ENCODE measurements at places on chromosomes 13 and 19.
A peak's percentile ranks its signal among the peaks of the same experiment; 100 is the strongest.

- no peak for DNase-seq
Observed at GRCh38 chr19:39083983-39084731, at the start of gene ACP7. ACP7 (plus strand) TSS chr19:39084368; CDS start chr19:39085270, 902 bp downstream.

DNA sequence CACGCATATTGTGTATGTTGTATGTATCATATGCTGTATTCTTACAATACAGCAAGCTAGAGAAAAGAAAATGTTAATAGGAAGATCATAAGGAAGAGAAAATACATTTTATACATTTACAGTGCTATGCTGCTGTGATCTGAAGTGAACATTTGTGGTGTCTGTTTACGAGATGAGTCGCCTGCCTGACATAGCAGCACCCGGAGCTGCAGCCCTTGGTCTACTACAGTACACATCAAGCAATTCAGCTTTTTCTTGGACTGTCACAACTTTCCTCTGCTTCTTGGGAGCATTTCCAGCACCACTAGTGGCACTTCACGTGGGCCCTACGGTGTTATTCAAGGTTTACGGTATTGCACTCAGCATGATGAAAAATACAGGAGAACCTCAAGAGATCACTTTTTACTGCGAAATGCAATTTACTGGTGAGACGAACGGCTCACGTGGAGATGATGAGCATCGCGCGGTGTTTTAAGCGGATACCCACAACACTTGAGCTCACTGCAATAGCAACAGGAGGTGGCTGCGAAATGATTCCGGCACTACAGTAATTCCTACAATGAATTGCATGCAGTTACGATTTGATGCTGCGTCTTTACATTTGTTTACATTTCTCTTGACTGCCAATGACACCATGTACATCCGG, 308.4 kb downstream of the FGF9 start:
- DNase-seq: no peak

DNA sequence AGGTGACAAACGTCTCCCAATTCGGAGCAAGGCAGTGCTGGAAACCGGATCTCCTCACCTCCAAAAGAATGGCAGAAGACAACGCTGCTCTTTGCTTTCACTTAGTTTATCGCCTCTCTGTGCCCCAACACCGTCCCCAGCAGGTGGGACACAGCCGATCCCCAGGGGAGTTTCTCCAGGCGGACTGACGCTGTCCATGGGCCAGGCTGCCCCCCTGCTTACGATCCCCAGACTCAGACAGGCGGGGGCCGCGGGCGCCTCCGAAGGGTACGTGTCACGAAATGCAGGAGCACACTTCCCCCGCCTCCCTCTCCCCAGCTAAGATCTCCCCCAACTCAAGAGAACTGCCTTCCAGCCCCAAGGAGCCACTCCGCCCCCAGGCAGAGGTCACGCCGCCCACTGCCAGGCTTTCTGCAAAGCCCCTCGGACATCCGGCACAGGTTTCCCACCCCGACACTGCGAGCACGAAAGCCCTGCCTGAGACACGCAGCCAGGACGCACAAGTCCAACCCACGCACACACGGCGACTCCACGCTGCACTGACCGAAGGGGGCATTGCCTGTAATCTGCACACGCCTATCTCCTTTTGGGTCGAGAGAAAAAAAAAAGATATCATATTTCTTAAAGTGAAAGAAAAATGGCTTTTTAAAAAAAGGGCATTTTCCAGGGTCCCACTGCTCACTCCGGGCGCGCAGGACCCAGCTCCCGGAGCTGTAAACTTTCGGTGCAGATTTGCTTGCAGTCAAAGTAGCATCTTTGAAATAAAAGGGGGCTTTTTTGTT, 2.0 kb downstream of the SPRY2 start:
- DNase-seq: peak; percentile 56

DNA sequence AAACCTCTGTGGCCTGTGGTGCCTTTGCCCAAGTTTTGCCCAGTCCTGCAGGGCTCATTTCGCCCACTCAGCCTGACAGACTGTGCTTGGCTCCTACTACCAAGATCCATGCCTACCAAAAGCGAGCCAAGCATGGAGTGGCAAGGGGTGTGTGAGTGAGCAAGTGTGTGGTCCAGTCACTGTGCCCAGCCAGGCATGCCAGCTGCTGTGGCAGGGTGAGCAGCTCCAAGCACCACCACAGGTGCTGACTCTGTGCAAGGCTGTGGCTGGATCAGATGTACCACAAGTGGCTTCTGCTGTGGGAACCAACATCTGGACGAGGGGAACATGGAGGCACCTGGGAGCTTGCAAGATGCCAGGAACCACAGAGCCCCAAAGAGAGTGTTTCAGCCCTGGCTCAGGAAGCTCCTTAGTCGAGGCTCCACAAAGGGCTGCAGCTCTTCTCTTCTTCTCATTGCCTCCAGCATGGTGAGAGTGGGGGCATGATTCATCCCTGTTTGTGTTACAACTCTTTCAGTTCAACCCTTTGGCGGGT, 1564.2 kb upstream of the MIR17HG start:
- no peak for DNase-seq

DNA sequence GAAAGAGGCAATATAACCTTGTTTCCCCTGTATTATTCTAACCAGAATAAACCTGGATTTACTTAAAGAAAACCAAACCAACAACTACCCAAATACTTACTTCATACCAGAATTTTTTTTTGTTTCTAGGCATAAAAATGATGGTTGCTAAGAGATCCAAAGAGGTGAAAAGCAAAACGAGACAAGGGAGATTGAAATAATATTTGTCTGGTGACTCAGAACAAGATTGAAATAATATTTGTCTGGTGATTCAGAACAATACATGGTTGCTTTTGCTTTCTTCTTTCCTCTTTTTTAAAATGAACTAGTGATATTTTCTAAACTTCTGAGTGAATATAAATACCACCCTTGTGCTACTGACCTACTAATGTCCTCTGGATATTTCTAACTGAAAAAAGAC, 592.9 kb downstream of the KCTD12 start:
- no peak for DNase-seq

- no peak for DNase-seq
Observed at GRCh38 chr19:45781214-45782161, 802 bp downstream of the DMPK start.

DNA sequence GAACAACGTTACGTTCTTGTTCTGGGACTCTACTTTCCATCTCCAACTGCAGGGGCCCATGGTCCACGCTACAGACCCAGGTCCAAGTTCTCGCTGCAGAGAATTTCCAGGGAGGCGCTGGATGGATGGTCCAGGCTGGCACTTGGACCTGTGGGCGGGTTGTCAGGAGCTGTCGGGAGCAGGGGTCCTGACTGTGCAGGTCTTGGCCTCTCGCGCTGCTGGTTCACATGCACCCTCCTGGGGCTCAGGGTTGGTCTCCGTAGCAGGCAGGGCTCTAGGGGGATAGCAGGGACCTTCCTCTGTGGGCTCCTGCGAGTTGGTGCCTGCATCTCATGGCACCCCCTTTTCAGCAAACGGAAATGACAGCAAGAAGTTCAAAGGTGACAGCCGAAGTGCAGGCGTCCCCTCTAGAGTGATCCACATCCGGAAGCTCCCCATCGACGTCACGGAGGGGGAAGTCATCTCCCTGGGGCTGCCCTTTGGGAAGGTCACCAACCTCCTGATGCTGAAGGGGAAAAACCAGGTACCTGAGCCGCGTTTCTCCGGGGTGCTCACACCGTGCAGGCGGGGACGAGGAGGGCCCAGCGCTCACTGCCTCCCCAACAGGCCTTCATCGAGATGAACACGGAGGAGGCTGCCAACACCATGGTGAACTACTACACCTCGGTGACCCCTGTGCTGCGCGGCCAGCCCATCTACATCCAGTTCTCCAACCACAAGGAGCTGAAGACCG, 6.6 kb downstream of the PTBP1 start:
- DNase-seq: no peak

- no peak for DNase-seq
Observed at GRCh38 chr13:102688306-102688973, 6.4 kb downstream of the METTL21C start.

GRCh38 chr19:11061952-11062351, 27.3 kb upstream of the LDLR start:
- no peak for DNase-seq

DNA sequence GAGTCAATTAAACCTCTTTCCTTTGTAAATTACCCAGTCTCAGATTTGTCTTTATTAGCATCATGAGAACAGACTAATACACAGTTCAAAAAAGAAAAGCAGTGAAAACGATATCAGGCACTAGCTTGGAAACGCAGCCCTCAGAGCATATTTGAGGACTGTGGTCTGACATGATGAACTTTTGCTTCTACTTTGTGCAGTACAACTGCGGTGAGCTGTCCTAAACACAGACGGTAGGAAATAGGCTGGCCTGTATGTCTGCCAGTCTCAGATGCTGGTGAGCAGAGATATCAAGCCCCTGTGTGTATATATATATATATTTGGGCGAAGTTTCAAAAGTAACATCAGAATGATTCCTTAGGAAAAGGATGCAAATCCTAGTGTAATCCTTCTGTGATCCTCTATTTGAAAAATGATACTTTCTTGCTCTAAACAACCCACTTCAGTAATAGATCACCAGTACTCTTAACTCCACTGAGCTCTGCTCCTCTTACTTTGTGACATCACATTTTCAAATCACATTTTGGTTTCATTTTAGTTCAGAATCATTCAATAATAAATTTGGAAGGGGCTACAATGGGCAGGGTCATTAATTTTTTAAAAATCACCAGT, 74.4 kb downstream of the TNFRSF19 start:
- no peak for DNase-seq

- DNase-seq: peak; percentile 97
Observed at GRCh38 chr13:87244256-87244890, 426.8 kb upstream of the SLITRK5 start.

- peak; percentile 69 for DNase-seq
Observed at GRCh38 chr13:49585220-49586157, at the start of gene RCBTB1. RCBTB1 (minus strand) TSS chr13:49585558; CDS start chr13:49567279, 18,279 bp downstream.

DNA sequence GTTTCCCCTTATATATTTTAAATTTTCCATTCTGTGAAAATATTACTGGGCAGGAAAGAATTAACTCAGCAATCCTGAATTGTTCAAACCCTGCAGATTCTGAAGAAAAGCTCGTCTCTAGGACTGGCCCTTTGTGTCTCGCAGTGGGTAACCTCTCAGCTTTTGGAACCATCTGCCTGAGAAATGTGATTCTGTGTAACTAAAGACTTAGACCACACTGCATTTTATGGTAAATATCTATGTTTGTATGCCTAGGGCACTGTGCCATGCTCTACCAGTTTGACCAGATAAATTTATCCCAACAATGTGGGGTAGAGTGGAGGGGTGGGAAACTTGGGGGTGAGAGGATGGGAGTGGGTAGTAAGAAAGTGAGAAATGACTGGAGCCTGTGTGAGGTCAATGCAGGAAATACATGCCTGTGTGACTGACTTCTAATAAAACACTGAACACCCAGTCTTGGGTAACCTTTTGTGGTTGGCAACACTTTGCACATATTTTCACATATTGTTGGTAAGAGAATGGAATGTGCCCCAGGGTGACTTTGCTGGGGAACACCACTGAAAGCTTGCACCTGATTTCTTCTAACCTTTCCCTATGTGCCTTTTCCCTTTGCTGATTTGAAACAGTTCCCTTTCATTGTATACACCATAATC, 1181.9 kb downstream of the OLFM4 start:
- DNase-seq: no peak

- no peak for DNase-seq
Observed at GRCh38 chr13:49021953-49022352, 46.2 kb downstream of the FNDC3A start.

GRCh38 chr13:80923907-80924306, 583.0 kb upstream of the SPRY2 start:
- no peak for DNase-seq

DNA sequence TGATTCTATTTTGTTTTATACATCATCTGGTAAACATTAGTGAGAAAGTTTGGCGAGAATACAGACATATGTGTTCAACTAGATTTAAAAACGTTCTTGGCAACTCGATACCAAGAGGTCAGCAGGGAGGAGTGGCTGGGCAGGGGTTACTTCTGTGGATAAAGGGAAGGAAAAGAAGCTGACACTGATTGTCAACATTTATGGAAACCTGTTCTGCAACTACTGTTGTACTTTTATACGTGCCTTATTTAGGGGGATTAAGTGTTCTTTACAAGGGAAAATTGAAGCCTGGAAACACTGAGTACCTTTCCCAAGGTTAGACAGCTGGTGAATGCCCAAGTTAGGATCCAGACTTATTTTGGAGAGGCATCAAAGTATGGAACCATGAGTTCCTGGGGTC, 65.0 kb downstream of the MTUS2 start:
- DNase-seq: no peak

DNA sequence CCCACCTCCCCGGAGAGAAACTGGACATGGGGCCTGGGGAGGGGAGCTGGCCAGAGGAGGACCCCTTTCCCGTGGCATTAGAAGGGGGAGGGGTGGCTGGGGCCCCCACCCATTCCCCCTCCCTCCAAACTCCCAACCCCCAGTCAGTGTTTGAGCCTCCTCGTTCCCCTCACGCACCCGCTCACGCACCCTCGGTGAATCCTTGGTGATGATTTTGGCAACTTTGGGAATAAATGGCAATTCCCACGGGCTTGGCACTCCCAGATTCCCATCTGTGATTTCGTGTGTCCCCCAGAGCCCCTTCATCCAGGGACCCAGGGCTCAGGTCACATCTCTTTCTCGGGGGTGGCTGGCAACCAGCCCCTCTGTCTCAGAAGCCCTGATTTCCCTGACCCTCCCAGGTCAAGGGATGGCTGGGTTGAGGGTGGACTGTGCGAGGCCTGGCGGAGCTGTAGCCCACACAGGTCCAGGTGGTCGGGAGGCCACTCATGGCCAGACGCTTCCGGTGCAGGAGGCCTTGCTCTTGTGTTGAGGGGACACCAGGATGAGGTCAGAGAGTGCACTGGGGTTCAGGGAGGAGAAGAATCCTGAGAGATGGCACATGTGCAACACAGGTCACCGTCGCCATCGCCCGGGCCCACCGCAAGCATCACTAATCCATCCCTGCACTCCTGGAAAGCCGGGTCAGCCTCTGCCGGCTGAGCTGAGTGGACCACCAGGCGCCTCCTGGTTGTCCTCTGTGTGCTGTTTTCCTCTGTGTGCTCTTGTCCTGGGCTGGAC, 20.7 kb downstream of the EPN1 start:
- no peak for DNase-seq

GRCh38 chr19:13726323-13726722, 38.0 kb upstream of the MRI1 start:
- no peak for DNase-seq

DNA sequence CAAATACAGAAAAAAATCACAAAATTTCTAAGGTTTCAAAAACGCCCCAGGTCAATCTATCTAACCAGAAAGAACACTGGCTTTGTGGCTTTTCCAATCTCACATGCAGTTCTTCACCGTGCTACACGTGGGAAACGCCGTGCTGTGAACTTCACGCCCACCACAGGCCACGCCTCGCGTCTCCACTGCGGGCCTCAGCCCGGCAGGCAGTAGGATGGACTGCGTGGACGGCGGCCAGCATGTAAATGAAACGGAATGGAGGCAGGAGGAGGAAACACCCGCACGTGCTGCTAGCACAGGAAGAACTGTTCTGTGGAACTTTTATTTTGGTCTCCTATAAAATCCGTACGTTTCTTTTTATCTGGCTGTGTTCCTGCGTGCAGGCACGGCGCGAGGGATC, 23.8 kb downstream of the ZNF787 start:
- no peak for DNase-seq

GRCh38 chr13:37090912-37091311, 14.6 kb downstream of the CSNK1A1L start:
- DNase-seq: no peak

GRCh38 chr19:31018936-31019335, 330.3 kb downstream of the TSHZ3 start:
- DNase-seq: no peak
